ENCODE measurements at places on chromosomes 5 and 9.

- no peak for DNase-seq
Observed at GRCh38 chr5:168851902-168852321, 272.7 kb upstream of the PANK3 start.

DNA sequence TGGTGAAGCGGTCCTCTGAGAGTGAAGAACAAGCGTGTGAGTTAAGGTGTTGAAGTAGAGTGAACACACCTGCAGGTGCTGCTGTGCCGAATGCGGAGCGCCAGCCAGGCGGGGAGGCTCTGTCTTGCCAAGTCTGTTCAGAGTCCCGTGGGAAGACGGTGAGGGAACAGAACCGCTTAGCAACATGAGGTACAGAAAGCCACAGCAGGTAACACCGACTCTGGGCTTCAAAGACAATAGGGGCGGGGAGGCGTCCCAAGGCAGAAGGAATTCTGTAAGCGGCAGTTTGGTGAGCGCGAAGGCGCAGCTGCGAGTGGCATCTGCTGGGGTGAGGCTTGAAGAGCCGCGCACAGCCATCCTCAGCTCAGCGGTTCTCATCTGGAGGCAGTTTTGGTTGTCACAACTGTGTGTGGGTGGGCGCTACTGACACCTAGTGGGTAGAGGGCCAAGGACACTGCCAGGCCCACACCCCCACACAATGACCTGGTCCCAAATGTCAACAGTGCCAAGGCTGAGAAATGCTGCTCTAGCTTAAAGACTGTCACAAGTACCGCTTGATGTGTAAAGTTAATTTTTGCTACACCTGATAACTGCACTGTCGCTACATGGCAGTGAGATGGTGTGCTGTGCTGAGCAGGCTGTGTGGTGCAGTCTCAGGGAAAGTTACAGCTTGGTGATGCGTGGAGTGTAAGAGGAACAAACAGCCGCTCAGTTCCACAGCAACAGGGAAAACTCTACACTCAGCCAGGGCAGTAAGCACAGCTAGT lies 67.4 kb upstream of the TBC1D9B start:
- no peak for DNase-seq

DNA sequence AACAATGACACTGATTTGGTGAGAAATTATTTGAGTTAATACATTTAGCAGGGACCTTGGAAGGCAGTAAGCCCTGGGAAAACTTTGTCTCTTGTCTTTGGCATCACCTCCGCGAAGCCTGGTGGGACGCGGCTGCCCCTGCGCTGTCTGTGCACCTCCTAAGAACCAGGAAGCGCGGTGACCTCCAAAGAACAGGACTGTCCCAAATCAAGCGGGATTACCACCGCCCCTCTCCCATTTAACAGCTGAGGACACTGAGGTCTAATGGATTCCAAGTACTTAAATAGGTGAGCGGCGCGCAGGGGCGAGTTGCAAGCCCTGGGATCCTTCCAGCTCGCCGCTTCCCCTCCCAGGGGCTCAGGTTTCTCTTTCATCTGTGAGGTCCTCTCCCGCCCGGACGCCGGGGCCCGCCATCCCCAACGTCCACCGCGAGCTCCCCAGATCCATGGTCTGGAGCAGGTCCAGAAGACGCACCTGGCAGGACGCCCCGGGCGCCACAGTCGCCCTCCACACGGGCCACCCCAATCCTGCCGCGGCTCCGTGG lies 432 bp downstream of the STARD4 start:
- peak; percentile 20 for DNase-seq

DNA sequence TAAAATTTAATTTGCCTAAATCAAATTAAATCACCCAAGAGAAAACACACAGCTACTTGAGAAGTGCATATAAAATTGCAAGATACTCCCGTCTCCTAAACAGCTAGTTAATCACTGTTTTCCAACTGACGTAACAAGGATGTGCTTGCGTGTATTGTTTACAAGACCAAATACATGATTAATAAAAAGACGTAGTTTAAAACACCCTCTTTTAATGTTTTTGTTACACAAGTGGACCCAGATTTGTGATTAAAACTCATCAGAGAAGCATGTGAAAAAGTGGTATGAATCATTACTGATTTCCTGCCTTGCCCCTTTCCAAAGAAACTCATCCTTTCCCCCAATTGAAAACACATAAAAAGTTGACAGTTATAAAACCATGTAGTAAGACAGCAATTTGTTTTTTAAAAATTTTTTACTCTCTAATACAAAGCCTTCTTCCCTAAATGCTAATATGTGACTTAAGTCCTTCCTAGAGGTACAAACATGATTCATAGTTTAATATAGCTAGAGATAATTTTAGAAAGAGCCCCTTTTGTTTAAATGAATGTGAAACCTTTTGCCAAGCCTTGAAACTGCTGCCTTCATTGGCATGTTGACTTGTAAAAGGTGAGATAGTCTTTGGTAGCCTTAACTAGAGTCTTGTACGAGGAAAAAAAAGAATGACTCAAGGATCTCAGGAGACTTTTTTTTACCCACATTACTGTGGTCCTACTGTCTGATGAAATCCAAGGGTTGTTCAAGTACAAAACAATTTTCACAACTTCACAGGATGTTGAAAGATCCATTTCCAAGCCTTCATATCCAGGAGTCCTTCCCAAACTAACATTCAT lies 61.4 kb upstream of the FST start:
- no peak for DNase-seq

DNA sequence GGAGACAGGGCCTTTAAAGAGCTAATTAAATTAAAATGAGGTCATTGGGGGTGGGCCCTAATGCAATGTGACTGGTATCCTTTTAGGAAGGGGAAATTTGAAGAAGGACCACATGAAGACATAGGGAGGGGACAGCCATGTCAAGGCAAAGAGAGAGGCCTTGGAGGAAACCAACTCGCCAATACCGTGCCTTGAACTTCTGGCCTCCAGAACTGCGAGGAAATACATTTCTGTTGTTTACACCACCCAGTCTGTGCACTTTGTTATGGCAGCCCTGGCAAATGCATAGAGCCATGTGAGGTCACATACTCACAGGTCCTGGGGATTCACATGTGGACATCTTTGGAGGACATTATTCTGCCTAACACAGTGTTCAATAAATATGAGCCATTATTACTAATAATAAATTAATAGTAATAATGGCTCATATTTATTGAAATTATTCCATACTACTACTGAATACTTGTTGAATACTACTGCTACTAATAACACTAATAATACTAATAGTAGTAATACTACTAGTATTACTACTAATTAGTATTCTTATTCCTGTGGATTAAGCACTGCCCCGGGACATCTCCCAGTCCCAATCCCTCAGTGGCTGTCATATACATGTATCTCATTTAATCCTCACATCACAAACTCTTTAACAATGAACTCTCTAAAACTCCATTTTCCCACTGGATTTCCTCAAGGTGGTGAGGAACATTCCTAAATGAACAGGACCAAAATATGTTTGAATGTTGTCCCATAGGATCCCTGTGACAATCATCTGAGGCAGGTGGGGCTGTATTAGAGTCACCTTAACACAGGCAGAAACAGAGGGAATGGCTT lies 8.4 kb downstream of the TRAF1 start:
- no peak for DNase-seq

GRCh38 chr5:130066644-130067043 lies 162.4 kb downstream of the CHSY3 start:
- DNase-seq: no peak

GRCh38 chr9:73155968-73156864 lies 4.6 kb downstream of the ANXA1 start:
- DNase-seq: no peak

DNA sequence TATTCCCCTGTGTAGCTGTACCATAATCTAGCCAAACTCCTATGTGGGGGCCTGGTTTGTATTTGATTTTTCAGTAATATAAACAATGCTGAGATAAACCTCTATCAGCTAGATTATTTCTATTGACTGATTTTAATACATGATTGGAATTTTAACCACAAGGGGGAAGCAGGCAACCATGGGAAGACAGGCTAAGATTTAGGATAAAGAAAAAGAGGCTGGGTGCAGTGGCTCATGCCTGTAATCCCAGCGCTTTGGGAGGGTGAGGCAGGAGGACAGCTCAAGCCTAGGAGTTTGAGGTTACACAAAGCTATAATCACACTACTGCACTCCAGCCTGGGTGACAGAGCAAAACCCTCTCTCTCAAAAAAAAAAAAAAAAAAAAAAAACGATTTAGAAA lies 18.1 kb upstream of the GPX3 start:
- no peak for DNase-seq

DNA sequence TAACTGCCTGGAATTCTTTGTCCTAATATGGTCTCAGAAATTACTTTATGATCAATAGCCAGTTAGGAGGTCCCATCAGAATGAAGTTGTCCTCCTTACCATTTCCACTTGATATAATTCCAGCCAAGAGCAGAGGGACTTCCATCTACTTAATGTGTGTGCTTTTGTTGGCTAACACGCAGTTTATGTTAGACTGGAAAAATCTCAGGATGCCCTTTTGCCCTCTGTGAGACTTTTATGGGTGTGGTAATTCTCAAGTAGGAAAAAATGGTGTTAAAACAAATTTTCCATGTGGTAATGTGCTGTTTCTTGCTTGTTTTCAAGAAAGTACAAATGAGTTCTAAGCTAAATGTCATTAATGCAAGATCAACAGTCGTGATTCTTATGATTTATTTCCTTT lies 327.1 kb downstream of the MTRR start:
- no peak for DNase-seq

- no peak for DNase-seq
Observed at GRCh38 chr5:77971776-77972468, 195.8 kb upstream of the TBCA start.

- no peak for DNase-seq
Observed at GRCh38 chr9:7201196-7201595, 443.4 kb downstream of the KDM4C start.

GRCh38 chr5:118883362-118883761 lies 105.0 kb downstream of the DTWD2 start:
- no peak for DNase-seq

- DNase-seq: no peak
Observed at GRCh38 chr5:120405923-120406322, 58.2 kb upstream of the PRR16 start.

DNA sequence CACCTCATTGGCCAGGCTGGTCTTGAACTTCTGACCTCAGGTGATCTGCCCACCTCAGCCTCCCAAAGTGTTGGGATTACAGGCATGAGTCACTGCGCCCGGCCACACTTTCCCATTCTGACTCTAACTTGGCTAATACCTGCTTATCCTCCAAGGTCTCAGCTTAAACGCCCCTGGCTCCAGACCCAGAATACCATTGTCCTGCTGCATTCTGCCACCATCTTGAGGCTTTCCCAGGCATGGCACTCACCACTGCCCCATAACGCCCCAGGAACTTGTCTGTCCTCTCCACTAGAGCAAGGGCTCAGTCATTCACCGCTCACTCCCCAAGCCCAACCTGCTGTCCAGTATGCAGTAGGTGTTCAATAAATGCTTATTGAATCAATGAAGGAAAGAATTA lies 39.8 kb downstream of the CAMK2A start:
- DNase-seq: no peak

GRCh38 chr9:73583576-73583975 lies 431.9 kb downstream of the ANXA1 start:
- no peak for DNase-seq

GRCh38 chr5:27124590-27124989 lies 86.2 kb upstream of the CDH9 start:
- DNase-seq: no peak

- DNase-seq: no peak
Observed at GRCh38 chr5:133655966-133656365, 43.6 kb upstream of the FSTL4 start.

DNA sequence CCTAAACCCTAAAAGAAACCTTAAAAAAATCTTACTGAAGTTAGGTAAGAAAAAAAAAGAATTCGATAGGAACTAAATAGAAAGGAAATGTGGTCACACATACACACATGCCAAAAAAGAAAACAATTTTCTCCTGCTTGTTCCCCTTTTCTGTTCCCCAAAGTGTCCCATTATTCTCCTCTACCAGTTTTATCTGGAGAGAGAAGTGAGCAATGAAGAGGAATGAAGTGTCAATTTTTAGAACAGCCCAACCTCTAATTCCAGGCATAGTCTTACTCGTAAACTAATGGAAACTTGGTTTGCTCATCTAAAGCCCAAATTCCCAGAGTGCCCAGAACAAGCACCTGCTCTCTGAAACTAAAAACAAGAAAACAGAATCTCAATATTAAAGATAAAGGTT lies 26.1 kb downstream of the AP3B1 start:
- no peak for DNase-seq

DNA sequence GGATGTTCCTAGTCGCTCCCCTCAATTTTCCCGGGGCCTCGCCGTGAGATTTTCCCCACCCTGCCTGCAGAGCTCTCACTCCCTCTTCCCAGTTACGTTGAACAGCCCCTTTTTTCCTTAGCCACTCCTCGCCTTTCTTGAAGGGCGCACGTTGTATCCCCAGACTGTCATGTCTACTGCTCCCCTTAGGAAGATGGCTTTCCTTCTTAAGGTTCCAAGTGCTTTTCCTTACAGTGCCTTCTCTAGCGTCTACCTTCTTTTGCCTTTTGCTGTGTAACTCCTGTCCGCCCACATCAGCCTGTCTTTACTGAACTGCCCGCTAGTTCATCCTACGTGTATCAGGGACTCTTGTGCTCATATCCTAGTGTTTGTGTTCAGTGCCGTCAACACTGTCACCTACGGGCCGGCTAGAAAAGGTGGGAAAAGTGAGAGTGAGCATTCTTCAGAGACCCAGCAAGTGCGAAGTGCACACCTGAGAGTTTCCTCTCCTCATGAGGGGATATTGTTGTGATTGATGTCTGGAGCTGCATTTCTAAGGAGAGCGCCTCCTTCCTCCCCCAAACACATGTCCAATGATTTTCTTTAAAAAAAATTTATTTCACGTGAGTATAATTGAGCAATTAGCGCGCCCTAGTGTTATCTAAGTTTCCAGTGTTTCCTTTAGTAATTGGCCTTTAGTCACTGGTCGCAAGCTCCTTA lies 764 bp downstream of the CAMLG start:
- DNase-seq: no peak

- peak; percentile 50 for DNase-seq
Observed at GRCh38 chr9:138114501-138115245, 237.1 kb downstream of the CACNA1B start.

DNA sequence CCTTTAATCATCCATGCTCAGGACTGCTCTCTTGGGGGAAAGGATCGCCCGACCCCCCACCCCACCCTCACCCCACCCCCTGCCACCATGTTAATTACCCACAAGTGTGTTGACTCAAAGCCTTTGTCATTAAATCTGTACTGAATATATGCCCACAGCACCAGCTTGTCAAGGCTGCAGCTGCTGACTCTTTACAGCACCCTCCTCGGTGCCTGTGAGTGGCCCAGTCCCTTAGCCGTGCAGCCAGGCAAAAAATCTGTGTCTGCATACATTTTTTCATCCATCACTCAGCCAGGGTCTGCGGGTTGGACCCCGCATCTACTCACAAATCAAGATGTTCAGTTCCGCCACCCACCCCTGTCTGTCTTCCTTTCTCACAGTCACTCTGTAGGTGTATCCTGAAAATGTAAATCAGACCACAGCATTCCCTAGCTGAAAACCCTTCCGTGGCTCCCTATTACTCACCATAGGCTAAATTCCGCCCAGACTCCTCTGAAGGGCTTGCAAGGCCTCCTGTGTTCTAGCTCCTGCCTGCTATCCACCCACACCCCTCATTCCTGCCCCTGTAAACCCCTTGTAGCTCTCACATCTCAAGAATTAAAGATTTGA lies 53.7 kb upstream of the KCNIP1 start:
- DNase-seq: peak; percentile 62

- DNase-seq: no peak
Observed at GRCh38 chr9:99783799-99784198, 37.9 kb upstream of the NR4A3 start.

All from lower leg skin (tissue), 4 donors.